ENCODE measurements at places on chromosomes 6 and 20.

DNA sequence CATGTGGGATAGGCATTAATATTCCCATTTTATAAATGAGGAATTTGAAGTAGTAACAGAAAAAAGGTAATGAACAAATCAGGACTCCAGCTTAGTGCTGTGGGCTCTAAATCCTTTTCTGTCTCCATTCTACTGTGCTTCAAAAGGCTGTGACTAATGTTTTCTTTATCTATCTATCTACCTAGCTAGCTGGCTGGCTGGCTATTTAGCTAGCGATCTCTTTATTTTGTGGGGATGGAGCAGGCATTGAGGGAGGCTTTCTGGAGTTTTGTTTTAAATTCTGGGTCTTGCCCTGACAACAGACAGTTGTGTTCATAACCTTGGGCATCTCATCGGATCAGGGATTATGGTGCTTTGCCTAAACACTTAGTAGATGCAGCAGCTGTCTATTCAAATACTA, 139.2 kb downstream of the SOX4 start:
- DNase-seq, result no peak

GRCh38 chr6:83113258-83113657, 45.8 kb downstream of the DOP1A start:
- no peak for DNase-seq

DNA sequence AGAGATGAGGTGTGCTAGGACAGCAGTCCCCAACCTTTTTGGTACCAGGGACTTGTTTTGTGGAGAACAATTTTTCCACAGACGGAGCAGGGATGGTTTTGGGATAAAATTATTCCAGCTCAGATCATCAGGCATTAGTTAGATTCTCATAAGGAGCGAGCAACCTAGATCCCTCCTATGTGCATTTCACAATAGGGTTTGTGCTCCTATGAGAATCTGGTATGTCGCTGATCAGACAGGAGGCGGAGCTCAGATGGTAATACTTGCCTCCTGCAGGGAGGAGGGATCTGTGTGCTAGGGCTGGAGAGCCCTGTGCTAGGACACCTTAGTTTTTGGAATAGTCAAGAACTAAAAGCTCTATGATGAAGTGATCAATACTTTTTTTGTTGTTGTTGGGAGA, 2.5 kb downstream of the SMIM13 start:
- peak; percentile 61 for DNase-seq

DNA sequence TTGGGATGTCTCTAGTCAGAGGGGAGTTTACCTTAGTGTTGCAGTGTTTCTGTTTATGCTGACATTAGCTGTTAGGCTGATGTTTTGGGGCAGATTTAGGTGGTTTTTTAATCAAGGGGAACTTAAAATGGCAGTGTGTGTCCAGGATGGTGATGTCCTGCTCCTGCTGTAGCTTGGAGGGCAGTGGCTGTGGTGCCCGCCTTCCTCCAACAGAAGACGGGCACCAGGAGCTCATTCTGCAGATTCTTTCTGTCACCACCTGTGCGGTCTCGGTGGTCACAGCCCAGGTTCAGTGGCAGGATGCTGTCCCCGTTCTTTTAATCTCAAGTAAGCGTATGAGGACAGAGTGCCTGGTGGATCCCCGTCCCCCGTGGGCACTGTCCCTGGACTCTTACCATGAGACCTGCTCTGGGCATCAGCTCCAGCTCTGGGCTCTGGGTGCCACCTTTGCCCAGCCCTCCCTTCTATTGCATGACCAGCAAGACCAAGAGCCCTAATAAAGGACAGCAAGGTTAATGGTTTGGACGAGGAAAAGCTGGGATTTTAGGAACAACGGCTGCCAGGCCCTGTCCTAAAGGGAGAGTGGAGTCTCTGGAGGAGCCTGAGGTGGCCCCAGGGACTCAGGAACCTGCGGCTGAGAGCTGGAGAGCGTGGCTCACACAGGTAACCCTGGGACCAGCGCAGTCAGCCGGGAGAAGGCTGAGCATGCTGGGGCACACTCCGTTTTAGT, 217.3 kb downstream of the ERMARD start:
- DNase-seq, result no peak

- DNase-seq, result no peak
Measured at GRCh38 chr20:10982692-10983091, 308.9 kb upstream of the JAG1 start.

DNA sequence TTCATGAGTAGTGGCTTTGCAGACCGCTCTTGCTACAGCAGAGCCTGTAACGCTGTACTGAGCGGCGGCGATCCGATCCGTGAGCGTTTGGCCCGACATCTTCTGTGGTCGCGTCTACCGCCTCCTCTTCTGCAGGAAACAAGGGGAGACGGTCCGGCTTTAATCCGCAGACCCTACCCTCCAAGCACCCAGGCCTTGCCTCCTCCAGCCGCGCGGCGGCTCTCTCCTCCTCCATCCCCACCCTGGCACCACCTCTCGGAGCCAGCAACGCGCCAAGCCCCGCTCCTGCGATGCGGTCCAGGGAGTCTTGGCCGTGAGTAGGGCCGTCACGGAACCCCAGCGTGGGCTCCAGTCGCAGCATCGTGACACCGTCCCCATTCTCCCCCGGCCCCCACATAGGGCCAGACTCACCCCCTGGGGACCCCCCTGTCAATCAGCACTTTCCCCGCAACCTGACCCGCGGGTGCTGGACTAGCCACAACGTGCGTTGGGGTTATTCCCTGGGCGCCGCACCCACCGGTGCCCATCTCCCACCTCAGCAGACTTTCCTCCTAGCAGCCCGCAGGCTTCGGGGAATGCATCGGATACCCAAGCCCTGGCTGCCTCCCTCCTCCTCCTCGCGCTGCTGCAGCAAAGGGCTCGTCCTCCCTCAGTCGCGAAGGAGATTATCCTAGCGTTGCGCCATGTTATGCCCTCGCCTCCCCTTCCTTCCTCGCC, 914 bp downstream of the SNAP91 start:
- no peak for DNase-seq

DNA sequence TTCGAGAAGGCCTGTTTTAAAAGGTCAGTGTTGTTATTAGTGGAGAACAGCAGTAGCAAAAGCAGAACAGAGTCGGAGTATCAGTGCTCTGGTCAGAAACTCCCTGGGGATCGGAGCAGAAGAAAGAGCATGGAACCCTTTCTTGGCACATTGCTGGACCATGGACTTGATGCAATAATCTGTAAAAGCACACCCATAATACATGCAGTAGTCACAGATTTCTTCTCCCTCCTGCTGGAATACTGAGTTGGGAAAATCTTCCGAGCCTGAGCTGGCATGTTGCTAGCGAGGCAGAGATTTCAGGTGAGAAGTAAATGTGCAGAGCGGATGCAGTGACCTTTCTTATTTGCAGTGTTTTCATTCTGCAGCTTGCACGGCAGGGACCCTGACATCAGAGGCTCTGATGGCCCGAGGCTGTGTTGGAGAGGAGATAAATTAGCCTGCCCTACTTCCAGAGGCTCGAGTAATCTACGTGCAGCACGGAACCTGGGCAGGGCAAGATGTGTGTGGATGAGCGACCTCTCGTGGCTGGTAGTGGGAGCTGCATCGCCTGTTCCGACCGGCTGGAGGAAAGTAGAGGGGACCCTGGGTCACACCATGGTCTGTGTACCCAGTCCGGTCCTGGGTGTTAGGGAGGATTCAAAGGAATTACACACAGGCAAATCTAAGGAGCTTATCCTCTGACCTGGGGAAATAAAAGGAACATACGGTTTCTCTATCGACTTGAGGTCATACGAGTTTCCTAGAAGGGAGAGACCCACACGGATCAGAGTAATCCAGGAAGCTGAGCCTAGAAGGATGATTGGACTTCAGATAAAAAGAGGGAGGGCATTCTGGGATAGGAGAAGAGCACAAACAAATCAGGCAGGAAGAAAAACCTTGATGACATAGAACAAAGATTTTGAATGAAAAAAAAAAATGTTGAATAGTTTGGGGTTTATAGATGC, 137.0 kb upstream of the STMND1 start:
- DNase-seq, result peak; percentile 72

DNA sequence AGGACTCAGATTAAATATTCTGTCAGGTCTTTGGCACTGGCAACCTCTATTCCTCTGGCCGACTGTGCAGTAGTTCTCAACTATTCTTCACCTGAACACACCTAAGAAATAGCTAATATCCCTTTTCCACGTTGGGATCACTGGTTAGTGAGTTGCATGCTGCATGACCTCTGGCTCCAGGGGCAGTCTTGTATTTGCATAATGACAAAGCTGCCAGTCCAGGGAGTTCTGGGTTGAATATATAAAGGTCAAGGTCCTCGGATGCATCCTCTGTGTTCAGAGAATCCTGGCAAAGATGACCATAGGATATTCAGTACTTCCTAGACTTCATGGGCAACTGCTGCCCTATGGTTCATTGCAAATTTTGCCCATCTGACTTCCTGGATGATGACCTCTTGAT, 131.2 kb downstream of the DNAH8 start:
- no peak for DNase-seq

DNA sequence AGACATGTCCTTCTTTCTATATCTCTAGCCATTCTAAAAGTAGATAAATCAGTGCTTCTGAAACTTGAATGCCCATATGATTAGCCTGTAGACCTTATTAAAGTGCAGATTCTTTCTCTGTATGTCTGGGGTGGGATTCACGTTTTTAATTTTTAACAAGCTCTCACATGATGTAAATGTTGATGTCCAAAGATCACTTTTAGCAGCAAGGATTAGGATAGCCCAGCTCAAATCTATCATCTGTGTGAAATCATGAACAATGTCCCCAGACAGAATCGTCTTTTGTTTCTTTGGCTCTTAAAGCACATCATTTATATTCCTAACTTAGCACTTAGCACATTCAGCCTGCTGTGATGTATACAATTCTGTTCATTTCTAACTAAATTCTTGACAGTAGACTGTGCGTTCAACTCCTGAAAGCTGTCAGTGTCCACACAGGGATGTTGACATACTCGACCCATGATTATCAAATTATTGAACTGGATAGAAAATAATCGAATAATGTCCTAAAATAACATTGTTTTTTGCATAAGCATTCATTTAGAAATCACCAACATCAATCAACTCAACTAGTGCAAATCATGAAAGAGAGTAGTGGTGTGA, 102.1 kb upstream of the MLIP start:
- no peak for DNase-seq

DNA sequence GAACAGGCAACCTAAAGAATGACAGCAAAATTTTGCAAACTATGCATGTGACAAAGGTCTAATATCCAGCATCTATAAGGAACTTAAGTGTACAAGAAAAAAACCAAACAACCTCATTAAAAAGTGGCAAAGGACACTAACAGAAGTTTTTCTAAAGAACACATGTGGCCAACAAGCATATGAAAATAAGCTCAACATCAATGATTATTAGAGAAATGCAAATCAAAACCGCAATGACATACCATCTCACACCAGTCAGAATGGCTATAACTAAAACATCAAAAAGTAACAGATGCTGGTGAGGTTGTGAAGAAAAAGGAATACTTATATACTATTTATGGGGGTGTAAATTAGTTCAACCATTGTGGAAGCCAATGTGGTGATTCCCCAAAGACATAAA, 5.5 kb downstream of the RFPL4B start:
- no peak for DNase-seq

DNA sequence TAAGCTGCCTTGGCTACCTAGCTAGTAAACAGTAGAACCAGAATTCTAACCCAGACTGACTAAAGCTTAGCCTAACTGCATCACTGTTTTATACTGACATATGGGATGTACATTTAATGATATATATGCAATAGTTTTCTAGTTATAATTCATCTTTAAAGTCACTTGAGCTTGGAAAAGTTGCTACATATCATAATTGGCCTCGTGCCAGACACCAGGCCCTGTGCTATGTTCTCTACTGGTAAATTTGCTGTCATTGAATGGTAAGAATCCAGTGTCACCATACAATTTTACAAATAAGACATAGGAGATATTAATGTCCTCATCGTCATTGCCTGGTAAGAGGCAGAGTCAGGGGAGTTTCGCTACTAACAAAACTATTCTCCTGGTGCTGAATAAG, 396.8 kb downstream of the CDKAL1 start:
- no peak for DNase-seq

- no peak for DNase-seq
Measured at GRCh38 chr6:37830225-37830624, 10.7 kb downstream of the ZFAND3 start.

- no peak for DNase-seq
Measured at GRCh38 chr20:9838035-9838377, 870 bp downstream of the PAK5 start.

DNA sequence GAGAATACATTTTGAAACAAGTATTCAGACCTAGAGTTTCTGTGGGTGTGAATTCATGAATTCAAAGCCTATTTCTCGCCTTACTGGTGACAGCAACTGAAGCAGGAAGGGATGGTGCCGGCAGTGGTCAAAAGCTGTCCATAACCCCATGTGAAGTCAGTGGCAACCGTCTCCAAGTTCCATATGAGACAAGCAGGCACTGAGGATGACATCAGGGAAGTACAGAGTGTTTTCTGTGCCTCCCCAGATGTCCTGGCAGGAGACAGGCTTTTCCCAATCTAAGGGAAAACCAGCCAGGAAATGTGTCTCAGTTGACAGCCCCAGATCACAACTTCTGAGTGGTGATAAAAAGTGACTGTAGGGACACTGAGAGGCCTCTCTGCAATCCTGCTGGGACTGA, 66.6 kb downstream of the HIVEP2 start:
- DNase-seq, result no peak

DNA sequence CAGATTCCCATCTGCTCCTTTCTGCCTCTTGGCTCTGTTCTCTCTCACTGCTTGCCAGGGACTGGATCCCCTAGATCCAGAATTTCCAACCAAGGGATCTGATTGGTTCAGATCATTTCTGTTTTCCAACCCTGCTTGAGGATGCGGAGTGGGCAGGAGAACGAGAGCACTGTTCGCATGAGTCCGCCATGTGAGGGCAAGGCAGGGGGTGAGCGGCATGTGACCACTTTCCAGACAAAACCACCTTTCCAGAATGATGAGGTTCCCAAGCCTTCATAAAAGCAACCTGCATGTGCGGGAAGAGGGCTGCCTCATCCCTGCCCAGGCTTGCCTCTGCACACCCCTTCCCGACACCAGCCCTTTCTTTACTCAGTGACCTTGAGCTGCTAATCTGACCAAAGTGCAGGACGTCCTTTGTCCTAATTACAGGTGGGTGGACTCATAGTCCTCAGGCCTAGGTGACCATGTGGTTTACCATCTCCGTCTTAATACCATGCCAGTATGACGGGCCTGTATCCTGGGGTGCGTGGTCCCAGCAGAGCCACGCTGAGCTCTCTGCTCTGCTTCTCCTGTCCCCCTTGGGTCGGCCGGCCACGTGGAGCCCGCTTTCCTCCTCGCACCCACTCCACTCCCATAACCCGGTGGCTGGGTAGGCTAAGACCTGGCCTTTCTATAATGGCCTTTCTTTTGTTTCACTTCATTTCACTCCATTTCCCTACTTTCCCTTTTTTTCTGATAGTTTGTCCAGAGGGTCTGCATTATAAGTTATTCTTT, 14.4 kb downstream of the NQO2 start:
- DNase-seq, result no peak

- DNase-seq, result no peak
Measured at GRCh38 chr6:139186242-139186641, 51.4 kb downstream of the HECA start.

DNA sequence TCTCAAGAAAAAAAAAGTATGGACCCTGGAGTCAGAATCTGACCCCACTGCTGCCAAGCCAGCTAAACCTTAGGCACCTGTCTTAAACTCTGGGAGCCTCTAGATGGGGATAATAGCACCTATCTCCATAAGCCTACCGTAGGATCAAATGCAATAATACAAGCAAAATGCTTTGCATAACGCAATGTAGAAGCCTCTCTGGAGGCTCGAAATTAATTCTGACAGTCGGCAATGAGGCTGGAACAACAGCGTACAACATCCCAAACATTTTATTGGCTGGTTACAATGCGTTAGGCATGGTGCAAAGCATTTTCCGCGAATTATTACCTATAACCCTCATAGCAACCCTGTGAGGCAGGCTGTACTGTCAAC, 521 bp downstream of the CDK5RAP1 start:
- DNase-seq, result no peak

- DNase-seq, result peak; percentile 80
Measured at GRCh38 chr6:44733868-44734267, 346.4 kb downstream of the CDC5L start.
